ENCODE measurements at places on chromosomes 12 and 14.

- no peak for DNase-seq
Measured at GRCh38 chr12:98185606-98186005, 329.8 kb upstream of the TMPO start.

DNA sequence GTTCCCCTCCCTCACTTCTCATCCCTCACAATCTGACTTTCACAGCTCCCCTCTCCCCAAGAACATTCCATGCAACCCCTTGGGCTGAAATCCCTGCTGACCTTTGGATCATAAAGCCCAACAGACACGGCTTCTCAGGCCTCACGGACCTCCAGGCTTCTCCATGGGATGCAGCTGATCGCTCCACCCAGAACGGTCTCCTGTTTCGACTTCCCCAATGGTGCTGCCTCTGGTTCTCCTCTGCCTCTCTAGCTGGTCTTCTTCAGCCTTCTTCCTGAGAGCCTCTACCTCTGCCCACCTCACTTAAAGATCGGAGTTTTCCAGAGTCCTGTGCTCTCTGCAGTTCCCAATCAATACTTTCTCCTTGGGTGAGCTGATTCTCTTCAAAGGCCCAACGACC is 17.8 kb upstream of the PRMT8 start:
- no peak for DNase-seq

DNA sequence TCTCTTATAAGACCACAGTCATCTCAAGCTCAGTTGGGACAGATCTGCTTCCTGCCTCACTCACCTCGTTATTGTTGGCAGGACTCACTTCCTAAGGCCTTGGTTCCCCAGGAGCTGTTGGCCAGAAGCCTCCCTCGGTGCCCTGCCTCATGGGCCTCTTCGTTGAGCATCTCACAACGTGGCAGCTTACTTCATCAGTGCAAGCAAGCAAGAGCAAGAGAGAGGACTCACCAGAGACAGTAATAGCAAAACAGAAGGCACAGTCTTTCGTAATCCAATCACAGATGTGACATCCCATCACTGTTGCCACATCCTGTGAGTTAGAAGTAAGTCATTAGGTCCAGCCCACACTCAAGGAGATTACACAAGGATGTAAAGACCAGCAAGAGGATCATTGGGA is 5.1 kb upstream of the NUMB start:
- no peak for DNase-seq

- no peak for DNase-seq
Measured at GRCh38 chr12:4252601-4253000, 21.0 kb upstream of the CCND2 start.

DNA sequence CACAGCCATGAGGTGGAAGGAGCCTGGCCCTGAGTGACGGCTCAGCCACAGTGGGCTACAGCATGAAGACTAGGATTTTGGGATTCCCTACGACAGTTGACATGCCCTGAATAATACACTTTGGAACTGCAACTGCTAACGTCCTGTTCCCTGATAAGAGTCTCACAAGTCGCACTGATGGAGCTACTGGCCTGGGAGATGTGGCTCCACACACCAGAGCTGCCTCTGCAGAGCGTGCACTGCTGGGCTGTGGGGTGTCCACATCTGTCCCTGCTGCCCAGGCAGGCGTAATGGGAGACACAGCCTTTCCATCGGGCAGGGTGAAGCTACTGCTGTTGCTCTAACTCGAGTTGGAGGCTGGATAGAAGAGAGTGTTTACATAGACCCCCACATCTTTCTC is 42.7 kb upstream of the RASSF3 start:
- no peak for DNase-seq

- no peak for DNase-seq
Measured at GRCh38 chr14:85325134-85326017, 204.6 kb upstream of the FLRT2 start.

GRCh38 chr12:39780913-39781446 is 161.4 kb upstream of the ABCD2 start:
- no peak for DNase-seq

DNA sequence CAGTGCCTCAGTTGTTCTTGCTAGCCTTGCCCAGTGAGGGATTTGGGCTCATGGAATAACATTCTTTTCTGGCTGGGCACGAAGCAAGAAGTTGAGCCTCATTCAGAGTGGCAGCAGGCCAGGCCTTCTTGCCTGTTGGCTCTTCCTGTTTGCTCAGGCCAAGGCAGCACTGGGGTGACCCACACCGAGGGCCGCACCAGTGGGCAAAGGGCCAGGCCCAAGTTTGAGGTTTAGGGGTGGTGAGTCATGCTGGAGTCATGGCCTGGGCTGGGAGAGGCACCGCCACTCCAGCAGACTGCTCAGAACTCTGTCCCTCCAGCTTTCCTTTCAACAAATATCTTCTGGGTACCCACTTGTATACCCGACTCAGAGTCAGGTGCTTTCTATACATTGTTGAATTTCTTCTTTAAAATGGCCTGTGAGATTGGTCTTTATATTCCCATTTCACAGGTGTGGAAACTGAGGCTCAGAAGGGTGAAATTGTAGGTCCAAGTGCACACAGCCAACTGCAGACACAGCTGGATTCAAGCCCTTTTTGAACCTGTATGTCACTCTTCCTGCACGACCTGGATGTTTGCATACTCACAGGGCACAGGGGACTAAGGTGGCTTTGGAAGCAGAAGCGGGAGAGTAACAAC is 279.4 kb downstream of the FOXN3 start:
- DNase-seq, result no peak

GRCh38 chr12:63052696-63053095 is 98.3 kb downstream of the AVPR1A start:
- DNase-seq, result no peak

GRCh38 chr12:105355752-105356151 is 25.3 kb downstream of the C12orf75 start:
- DNase-seq, result no peak

GRCh38 chr12:54294152-54294952 is 6.5 kb downstream of the NFE2 start:
- DNase-seq, result no peak

DNA sequence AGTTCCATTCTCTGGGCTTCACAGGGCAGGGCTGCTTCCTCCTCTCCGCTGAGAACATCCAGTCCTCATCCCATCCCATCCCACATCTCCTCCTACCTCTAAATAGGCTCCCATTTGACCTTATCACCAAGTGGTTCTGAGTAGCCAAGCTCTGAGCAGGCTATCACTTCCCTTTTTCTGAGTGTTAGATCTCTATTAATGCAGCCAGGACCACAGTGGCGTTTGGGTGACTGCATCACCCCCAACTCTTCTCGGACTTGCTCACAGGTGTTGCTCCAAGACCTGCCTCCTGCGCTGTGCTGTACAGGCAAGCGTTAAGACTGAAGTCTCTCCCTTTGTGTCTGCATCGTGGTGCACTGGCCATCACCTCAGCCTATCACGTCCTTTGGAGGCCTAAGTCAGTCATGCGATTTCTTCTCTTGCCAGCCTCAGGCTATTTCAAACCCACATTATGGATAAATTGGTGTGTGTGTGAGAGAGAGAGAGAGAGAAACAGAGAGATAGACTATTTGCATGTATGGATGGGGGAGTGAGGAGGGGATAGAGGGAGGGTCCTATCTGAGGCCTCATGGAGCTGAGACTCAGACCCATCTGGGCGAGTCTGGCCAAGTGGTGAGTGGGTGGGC is 12.4 kb upstream of the HHIPL1 start:
- no peak for DNase-seq

DNA sequence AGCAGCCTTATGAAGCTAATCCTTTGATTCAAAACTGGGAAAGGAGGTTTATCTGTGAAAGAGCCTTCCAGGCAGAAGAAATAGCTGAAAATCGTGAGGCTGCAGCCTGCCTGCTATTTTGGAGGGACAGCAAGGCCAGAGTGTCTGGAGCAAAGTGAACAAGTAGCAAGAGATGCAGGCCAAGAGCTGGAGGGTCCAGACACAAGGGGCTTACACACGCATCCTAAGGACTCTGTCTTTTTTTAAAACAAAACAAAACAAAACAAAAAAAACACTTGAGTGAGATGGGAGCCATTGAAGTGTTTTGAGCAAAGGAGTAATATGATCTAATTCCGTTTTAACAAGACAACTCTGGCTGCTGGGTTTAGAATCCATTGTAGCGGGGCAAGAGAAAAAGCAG is 76.4 kb upstream of the BCAT1 start:
- DNase-seq, result no peak

- no peak for DNase-seq
Measured at GRCh38 chr14:50943943-50944646, at the start of gene PYGL. Gene PYGL (minus strand): TSS chr14:50944483. CDS start chr14:50944403, 80 bp downstream.

- DNase-seq, result no peak
Measured at GRCh38 chr14:36014236-36014635, 162.3 kb downstream of the PTCSC3 start.

DNA sequence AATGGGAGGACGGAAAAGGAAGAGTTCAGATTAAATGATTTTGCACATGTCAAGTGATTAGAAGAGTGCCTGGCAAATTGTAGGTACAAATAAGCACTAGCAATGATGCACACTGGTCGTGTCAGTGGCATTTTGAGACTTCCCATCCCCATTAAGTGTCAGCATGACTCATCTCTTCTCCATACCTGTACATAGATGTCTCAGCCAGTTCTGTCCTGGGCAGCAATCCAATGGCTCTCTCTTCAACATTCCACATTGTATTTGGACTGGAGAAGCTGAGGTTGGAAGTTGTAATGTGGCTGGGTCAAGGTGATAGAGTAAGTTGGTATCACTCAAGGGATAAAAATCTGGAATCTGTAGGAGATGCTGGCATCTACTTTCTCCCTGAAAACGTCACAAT is 742.7 kb downstream of the VRK1 start:
- no peak for DNase-seq

GRCh38 chr12:38669530-38669929 is 235.9 kb downstream of the CPNE8 start:
- no peak for DNase-seq

- DNase-seq, result no peak
Measured at GRCh38 chr14:65728604-65729003, 316.1 kb downstream of the FUT8 start.

DNA sequence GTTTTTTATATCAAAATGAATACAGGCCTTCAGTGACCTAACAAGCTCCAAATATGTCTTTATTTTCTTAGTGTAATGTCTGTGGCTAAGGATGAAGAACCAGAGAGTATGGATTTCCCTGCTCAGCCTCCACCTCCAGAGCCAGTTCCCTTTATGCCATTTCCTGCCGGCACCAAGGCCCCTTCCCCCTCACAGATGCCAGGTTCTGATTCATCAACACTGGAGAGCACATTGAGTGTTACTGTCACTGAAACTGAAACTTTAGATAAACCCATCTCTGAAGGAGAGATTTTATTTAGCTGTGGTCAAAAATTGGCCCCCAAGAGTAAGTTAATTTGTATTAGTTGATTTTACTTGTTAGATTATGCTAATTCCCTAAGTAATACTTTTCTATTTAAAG is 61.0 kb downstream of the KIAA0586 start:
- no peak for DNase-seq

DNA sequence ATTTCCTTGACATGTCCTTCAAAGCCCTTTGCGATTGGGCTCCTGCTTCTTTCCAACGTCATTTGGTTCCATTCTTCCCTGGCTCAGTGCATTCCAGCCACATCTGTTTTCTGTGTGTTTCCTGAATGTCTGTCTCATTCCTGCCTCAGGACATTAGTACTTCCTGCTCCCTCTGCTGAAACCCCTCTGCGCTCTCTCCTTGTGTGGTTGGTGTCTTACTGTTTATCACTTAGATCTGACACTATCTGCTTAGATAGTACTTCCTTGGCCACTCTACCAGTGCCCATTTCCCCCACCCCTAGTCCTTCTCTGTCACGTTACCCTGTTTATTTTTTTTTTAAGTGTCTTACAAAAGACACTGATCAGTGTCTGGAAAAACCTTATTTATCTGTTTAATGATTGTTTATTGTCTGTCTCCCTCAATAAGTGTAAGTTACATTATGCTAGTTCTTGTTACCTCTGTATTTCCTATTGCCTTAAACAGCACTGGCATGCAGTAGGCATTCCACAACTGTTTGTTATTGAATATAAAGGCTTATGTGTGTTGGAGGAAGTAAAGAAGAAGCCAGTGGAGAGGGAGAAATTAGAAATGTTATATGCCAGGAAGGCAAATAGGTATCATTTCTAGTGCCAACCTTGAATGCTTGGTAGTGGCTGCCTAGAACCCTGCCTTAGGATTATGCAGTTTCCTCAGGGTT is 21.5 kb downstream of the DYRK2 start:
- DNase-seq, result no peak

DNA sequence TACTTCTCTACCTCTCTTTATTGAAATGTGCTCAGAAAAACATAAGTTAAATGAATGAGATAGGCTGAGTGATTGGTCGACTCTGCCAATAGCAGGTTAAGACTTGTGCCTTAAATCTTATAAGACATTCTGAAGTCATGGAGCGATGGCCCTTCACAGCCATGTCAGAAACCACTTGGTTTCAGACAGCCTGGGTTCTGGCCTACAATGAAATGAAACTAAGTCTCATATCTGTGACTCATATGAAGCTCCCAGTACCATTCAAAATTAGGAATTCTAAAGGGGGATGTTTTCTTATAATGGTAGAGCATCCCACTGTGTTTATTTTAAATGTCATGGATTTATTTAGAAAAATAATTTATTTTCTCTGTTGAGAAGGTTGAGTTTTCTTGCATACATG is 42.6 kb downstream of the PLXNC1 start:
- no peak for DNase-seq

DNA sequence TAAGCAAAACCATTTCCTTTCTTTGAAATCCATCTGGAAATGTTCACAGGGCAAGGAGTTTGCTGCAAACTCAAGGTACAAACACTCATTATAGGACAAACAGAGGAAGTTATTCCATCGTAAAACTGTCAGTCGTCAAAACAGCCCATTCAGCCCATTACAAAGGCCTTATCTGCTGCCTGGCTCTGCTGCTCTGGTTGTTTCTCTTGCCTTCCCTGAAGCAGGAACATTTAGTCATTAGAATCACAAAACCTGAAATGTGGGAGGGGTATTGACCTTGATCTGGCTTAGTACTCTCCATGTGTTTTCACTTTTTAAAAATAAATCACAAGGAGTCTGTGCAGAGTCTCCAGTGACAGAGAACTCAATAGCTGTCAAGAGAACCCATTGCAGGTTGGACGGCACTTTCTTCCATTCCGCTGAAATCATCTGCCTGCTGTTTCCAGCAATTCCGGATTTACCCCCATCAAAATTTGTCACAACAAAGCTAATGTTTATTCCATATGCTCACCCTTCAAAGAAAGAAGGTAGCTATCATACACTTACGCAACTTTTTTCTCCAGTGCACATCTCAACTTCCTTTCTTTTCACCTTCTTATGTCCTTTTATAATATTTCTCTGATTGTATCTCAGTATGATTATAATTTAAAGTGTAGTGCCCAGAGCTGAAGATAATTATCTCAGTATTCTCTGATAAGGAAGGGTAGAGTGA is 24.6 kb upstream of the ITPR2 start:
- no peak for DNase-seq

DNA sequence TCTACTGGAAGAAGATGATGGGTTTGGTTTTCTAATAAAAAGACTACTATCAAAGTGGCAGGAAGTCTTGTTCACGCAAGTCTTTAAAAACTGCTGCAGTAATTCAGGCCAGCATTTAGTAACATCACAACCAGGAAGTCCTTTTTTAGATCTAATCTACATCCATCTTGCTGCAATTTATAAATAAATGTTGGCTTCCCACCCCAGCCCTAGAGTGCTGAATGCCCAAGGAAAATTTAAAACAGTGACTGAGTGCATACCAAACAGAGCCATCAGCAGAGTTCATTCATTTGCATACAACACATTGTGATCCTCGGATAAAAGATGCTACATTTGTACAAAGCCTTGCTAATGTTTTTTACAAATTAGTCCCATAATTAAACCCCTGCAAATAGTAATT is 72.1 kb downstream of the PHLDA1 start:
- no peak for DNase-seq

All from stimulated activated CD8-positive, alpha-beta memory T cell treated with anti-CD3 and anti-CD28 coated beads, Interleukin-4, amount 100 ng/mL, for 1 hour (primary cell).